ENCODE measurements at places on chromosomes 13 and 19.

DNA sequence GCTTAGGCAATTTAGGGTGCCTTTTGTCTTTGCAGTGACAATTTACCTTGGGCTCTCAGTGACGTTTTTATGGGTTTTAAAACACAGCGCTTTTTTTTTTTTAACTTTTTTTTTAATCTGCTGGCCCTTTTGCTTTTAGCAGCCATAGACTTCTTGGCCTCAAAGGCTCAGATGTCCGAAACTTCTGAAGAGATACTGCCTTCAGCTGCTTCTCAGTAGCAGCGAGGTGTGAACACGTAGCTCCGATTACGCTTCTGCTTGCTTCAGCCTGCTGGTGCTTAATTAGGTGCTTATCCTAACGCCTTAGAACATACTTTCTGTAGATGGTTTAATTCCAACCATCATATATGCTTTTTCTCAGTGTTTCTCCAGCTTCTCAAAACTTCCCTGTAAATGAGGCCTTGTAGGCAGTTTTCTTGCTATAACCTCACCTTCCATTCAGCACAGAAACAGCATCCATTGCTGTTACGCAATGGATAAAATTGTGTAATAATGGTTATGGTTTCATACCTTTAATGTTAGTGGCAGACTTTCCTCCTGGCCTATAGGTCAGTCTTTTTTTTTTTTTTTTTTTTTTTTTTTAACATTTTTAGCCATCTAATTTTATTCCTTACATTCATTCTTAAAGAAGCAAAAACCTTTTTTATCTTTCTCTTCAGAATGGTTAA, 723.9 kb downstream of the GPC5 start:
- no peak for DNase-seq

- no peak for DNase-seq
Observed at GRCh38 chr13:57409121-57409520, 222.4 kb upstream of the PCDH17 start.

DNA sequence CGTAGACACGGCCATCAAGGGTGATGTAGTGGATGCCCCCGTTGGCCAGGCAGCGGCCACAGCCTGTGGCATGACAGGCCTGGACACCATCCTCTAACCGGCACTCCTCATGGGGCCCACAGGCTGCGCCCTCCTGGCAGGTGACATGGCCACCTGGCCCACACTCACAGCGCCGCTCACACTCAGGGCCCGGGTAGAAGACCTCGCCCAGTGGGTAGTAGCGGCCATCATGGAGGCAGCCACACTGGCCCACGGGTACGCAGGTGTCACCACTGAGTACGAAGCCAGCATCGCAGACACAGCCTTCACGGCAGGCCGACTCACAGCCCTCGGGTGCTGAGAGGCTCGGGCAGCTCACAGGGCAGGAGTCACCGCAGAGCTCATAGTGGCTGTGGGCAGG, 27.2 kb upstream of the FBL start:
- DNase-seq: no peak

DNA sequence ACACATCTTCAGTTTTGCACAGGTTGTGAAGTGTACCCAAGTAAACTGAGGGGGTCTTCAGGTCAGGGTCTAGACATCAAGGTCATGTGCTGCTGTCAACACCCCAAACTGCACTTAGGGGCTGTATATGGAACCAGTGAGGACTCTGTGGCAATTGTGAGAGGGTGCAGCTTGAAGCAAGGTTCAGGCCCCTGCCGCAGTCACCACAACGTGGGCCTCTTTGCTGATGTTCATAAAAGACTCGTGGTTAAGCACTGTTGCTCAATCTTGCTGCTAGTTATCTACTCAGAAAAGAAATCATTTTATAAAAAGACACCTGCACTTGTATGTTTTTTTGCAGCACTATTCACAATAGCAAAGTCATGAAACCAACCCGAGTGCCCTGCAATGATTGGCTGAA, 907.4 kb downstream of the UQCRFS1 start:
- DNase-seq: no peak

DNA sequence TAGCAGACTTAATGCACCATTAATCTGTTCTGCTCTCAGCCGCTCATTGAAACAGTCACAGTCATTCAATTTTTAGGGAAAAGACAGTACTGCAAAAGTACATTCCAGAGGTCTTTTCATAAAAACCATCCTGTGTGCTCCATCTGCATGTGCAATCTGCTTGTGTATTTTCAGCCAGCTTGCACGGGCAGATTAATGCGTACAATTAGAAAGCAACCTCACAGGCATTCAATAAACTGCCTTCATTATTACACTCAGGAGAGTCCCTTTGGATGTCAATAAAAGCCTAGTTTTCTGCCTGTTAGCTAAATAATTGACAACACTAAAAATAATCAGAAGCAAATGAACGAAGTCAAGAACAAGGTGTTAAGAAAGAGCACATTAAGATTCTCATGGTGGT, 41.9 kb downstream of the EPSTI1 start:
- DNase-seq: no peak

DNA sequence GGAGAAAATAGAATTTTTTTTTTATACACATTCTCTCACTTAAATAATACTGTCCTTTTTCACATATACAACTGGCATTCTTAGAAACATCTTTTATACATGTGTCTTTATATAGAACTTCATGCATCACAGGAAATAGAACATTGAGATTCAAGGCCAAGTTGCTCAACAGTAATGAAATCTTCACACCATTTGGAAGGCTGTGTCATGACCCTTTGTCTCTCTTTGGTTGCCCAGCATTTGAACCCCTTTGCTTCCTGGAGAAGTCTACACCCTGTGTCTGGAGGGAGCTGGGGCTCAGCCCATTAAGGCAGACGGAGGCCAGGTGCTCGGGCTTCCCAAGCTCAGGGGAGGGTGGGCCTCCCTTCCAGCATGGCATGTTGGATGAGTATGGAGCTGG, 41.1 kb downstream of the B3GLCT start:
- DNase-seq: no peak

- peak; percentile 81 for DNase-seq
Observed at GRCh38 chr13:77751513-77752456, 54.3 kb downstream of the SLAIN1 start.

DNA sequence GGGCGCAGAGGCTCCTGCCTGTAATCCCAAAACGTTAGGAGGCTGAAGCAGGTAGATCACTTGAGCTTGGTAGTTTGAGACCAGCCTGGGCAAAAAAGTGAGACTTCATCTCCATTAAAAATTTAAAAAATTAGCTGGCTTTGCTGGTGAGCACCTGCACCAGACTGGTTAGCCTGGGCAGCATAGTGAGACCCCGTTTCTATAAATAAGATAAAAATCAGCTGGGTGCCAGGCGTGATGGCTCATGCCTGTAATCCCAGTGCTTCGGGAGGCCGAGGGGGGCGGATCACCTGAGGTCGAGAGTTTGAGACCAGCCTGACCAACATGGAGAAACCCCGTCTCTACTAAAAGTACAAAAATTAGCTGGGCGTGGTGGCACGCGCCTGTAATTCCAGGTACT, 32.4 kb downstream of the DPRX start:
- DNase-seq: no peak

GRCh38 chr13:31150315-31150985, 11.3 kb downstream of the HSPH1 start:
- no peak for DNase-seq

DNA sequence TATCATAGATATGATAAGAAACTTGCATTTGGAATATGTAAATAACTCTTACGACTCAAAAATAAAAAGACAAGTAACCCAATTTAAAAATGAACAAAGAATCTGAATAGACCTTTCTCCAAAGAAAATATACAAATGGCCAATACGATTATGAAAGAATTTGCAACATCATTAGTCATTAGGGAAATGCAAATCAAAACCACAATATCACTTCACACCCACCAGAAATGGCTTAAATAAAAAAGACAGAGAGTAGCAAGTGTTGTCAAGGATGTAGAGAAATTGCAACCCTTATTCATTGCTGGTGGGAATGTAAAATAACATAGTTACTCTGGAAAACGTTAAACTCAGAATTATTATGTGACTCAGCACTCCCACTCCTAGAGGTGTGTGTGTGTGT, 226.6 kb upstream of the MAB21L1 start:
- DNase-seq: no peak

- no peak for DNase-seq
Observed at GRCh38 chr13:65959305-65959704, 1270.8 kb downstream of the PCDH9 start.
